Activated CD4-positive, alpha-beta T cell treated with anti-CD3 and anti-CD28 coated beads, Interleukin-2, amount 10 ng/mL, durations not matched to agents 24 days and 14 days (primary cell): ENCODE measurements at places on chromosomes 2 and 18. TPM values are rescaled to one million over a fixed set of nuclear protein-coding genes. Genes with fewer than 3 reads are reported as not detected.

The PLEK gene
- 0.26 and 0.62 TPM in 2 replicates for total RNA-seq

The ST6GAL2 gene
- not detected in 2 replicates for total RNA-seq

The SERPINB4 gene
- not detected in 2 replicates for total RNA-seq

The LOXHD1 gene
- total RNA-seq, result not detected in 2 replicates

The NABP1 gene
- total RNA-seq, result 50.7 and 53.1 TPM in 2 replicates

The HNRNPLL gene
- total RNA-seq, result 75.8 and 80.3 TPM in 2 replicates

The DSC1 gene
- not detected in 2 replicates for total RNA-seq

DNA sequence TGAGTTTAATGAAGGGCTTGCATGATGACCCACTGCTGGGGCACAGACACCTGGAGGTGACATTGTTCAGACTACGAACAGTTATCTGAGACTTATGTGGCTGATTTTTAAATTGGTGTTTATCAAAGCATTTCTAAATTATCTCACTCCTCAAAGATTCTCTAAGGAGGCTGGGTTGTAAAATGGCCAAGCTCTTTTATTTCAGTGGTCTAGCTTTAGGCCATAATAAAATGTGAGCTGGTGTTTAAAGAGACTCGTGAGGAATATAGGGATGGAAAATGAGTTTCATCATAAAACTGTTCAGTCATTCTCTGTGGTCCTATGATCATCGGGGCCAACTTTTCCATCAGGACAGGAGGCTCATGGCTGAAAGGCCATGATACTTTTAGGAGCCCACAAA lies 93.4 kb downstream of the SPP2 start:
- DNase-seq, result no peak
- peaks cover 25% of the 10 kb centered on the region for H3K4me1 ChIP-seq
- H3K36me3 ChIP-seq, result no peaks in the 10 kb centered on the region
- no peaks in the 10 kb centered on the region for H3K27me3 ChIP-seq

DNA sequence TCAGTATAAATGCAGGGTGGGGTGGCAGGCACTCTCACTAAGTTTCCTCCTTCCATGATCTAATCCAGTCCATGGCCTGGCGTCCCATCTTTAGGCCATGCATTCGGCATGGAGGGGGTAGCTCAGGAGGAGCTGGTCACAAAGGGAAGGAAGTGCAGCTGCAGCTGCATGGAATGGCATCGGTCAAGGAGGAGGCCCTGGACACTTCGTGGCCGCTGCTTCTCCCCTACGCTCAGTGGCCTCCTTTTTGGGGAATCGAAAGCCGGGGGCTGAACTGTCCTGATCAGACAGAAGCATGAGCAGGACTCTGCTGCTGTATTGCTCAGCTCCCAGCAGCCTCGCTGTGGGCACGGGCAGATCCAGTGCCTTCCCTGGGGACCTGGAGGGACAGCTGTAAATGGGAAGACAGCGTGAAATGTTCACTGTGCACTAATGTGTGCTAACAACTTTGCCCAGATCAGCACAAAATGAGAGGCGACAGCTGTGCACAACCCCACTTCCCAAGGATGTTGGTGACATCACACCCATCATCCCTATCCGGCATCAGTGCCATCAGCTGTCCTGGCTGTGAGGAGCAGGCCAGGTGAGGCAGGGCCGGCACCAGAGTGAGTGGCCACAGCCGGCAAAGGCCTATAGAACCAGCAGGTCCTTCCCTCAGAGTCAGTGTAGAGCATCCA lies 520.1 kb upstream of the RAB6C start:
- H3K27ac ChIP-seq, result no peak overlapping the region
- H3K36me3 ChIP-seq, result no peaks in the 10 kb centered on the region
- H3K4me1 ChIP-seq, result no peaks in the 10 kb centered on the region
- no peaks in the 10 kb centered on the region for H3K27me3 ChIP-seq
- no peak overlapping the region for H3K4me3 ChIP-seq

DNA sequence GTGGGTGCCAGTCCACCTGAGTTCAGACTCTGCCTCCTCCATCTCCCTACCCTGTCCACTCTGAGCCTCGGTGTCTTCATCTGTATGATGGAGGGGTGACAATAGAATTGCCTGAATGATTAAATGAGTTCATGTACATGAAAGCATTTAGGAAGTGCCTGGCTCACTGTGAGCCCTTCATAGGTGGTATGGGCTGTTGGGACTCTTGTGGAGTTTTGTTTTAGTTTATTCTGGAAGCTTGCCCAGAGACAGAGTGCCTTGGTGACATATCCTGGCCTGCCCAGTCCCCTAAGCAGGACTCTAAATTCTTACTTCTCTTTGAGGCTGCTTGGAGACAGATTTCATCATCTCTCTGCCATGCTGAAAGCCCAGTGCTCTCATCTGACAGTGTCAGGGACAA lies 24.5 kb upstream of the GIGYF2 start:
- H3K36me3 ChIP-seq, result no peaks in the 10 kb centered on the region
- no peak for DNase-seq
- peaks cover 9% of the 10 kb centered on the region for H3K27me3 ChIP-seq
- H3K4me3 ChIP-seq, result no peak overlapping the region
- H3K4me1 ChIP-seq, result peaks cover 5% of the 10 kb centered on the region

GRCh38 chr2:191036363-191036762 lies 22.4 kb upstream of the STAT1 start:
- H3K4me1 ChIP-seq, result peaks cover 32% of the 10 kb centered on the region
- no peak overlapping the region for H3K4me3 ChIP-seq
- H3K36me3 ChIP-seq, result peaks cover 70% of the 10 kb centered on the region

- no peak for DNase-seq
- no peak overlapping the region for H3K27ac ChIP-seq
- no peaks in the 10 kb centered on the region for H3K36me3 ChIP-seq
Measured at GRCh38 chr2:151337643-151338042, 19.7 kb upstream of the TNFAIP6 start.

GRCh38 chr2:188940171-188940570 lies 34.0 kb upstream of the COL3A1 start:
- no peaks in the 10 kb centered on the region for H3K4me1 ChIP-seq
- no peak for DNase-seq
- no peak overlapping the region for H3K4me3 ChIP-seq
- no peaks in the 10 kb centered on the region for H3K36me3 ChIP-seq
- no peaks in the 10 kb centered on the region for H3K27me3 ChIP-seq

GRCh38 chr2:66041902-66042657 lies 392.8 kb upstream of the MEIS1 start:
- no peaks in the 10 kb centered on the region for H3K4me1 ChIP-seq
- H3K36me3 ChIP-seq, result no peaks in the 10 kb centered on the region
- DNase-seq, result no peak
- no peak overlapping the region for H3K4me3 ChIP-seq
- no peaks in the 10 kb centered on the region for H3K27me3 ChIP-seq
- H3K27ac ChIP-seq, result no peak overlapping the region

DNA sequence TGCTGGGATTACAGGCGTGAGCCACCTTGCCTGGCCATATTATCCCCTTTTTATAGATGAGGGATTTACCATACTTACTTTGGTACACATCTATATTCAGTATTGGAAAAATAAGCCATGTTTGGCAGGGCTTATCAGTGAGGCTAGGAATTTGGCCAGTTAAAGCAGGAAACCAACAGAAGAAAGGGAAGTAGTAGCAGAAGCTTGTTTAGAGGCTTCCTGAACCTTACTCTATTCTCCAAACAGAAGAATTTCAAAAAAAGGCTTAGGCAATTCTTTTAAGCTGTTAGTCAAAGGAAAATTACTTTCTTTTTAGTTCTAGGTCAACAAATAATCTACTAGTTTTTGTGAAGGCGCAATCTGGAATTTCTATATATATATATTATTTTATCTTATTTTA lies 3.2 kb upstream of the GLS start:
- H3K27me3 ChIP-seq, result peaks cover 2% of the 10 kb centered on the region
- H3K27ac ChIP-seq, result no peak overlapping the region
- peaks cover 6% of the 10 kb centered on the region for H3K36me3 ChIP-seq
- H3K4me1 ChIP-seq, result peaks cover 15% of the 10 kb centered on the region
- no peak overlapping the region for H3K4me3 ChIP-seq

DNA sequence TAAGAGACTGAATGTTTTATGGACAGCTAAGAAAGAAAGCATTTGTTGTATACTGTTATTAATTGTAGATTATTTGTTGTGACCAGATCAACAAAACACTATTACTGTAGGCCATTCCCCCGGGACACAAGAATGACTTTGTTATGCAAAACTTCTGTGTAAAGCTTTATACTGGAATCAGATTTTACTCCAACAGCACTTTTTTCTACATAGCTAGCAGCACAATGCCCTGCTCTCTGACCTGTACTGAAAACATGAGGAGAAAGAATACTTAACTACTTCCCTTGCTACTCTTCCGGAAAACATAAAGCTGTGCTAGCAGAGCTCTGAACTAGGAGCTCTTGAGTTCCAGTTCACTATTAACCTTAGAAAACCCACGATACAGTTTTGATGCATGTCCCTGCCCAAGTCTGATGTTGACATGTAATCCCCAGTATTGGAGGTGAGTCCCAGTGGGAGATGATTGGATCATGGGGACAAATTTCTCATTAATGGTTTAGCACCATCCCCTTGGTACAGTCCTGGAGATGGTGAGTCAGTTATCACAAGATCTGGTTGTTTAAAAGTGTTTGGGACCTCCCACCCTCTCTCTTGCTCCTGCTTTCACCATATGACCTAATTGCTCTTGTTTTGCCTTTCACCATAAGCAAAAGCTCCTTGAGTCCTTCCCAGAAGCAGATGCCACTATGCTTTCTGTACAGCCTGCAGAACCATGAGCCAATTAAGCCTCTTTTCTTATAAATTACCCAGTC lies 601.1 kb upstream of the PIK3C3 start:
- H3K4me3 ChIP-seq, result no peak overlapping the region
- H3K27ac ChIP-seq, result no peak overlapping the region
- DNase-seq, result no peak
- no peaks in the 10 kb centered on the region for H3K36me3 ChIP-seq
- no peaks in the 10 kb centered on the region for H3K4me1 ChIP-seq
- H3K27me3 ChIP-seq, result no peaks in the 10 kb centered on the region

DNA sequence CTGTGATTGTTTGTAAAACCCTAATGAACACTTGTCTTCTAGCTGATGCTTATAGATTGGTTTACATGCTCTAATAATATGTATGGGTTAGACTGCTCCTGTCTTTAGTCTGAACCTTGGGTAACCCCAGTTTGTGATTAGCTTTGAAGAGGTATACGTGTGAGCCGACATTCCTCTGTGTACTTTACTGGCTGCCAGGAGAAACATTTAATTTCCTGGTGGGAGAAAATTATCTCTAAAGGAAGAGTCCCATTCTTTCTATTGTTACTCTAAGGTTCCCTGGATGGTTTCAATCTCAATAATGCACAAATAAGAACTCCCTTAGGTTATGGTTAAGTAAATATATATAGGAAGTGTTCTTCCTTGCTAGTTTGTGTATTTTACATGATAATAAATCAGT lies 143.6 kb upstream of the ZSWIM2 start:
- no peak overlapping the region for H3K4me3 ChIP-seq
- no peak for DNase-seq
- H3K4me1 ChIP-seq, result no peaks in the 10 kb centered on the region

- DNase-seq, result no peak
- H3K4me1 ChIP-seq, result no peaks in the 10 kb centered on the region
- peaks cover 11% of the 10 kb centered on the region for H3K27me3 ChIP-seq
- no peak overlapping the region for H3K4me3 ChIP-seq
- H3K36me3 ChIP-seq, result no peaks in the 10 kb centered on the region
Measured at GRCh38 chr18:78721238-78721875, 258.3 kb upstream of the SALL3 start.

DNA sequence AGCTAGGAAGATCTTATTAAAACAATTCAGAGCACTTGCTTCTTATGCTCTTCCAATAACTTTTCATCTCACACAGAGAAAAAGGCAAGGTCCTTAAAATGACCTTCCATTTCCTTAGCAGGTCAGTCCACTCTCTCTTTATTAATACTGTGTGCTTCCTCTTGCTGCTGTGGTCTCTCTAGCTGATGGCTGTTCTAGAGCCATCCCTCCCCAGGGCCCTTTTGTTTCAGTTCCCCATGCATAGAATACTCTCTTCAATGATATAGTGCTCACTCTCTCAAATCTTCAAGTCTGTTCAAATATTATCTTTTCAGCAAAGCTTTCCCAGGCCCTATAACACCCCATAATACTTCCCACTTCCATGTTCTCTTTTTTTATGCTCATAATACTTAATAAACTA lies 469.3 kb downstream of the METTL4 start:
- H3K4me3 ChIP-seq, result no peak overlapping the region
- no peaks in the 10 kb centered on the region for H3K36me3 ChIP-seq
- no peak overlapping the region for H3K27ac ChIP-seq
- DNase-seq, result no peak

DNA sequence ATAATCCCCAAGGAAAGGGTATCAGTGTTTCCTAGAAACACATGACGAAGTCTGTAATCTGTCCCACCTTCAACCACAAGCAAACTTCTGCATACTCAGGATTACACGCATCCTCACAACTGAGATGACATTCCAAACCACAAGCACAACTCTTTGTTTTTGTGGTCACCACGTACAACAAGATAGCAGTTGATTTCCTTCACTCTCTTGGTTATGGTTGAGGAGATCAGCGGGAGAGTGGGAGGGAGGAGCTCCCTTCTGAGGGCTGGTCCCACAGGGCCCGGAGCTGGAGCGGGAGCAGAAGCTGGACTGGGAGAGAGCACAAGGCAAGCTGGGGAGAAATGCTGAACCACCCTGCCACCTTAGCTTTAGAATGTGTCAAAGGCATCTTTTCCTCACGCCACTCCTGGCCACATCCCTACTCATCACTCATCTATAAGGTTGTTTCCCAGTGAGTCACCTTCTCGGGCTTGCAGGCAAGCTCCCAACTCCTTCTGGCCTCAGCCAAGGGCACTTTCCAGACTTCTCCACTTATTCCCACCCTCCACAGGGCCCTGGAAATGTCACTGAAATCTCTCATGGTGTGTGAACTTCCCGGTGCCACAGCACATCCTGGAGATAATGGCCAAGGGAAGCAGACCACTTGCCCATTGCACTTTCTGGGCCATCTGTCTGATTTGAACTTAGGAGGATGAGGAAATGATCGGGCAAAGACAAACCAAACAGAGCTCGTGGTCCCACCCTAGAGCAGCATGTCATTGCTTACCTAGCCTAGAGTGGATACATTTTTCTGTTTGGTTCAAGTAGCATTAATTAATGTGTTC lies 98.9 kb upstream of the LGALSL start:
- H3K4me3 ChIP-seq, result no peak overlapping the region
- DNase-seq, result no peak
- H3K4me1 ChIP-seq, result peaks cover 9% of the 10 kb centered on the region
- H3K36me3 ChIP-seq, result no peaks in the 10 kb centered on the region
- no peak overlapping the region for H3K27ac ChIP-seq
- peaks cover 40% of the 10 kb centered on the region for H3K27me3 ChIP-seq

GRCh38 chr2:74444498-74445318 lies 3.0 kb upstream of the RTKN start:
- peaks cover 41% of the 10 kb centered on the region for H3K27me3 ChIP-seq
- no peak overlapping the region for H3K4me3 ChIP-seq
- DNase-seq, result no peak
- H3K4me1 ChIP-seq, result peaks cover 10% of the 10 kb centered on the region
- H3K27ac ChIP-seq, result no peak overlapping the region

GRCh38 chr2:178195390-178196166 lies 1.3 kb downstream of the OSBPL6 start:
- peaks cover 62% of the 10 kb centered on the region for H3K27me3 ChIP-seq
- no peak for DNase-seq
- H3K4me3 ChIP-seq, result peak overlapping the region; percentile 80
- H3K36me3 ChIP-seq, result no peaks in the 10 kb centered on the region
- H3K4me1 ChIP-seq, result peaks cover 8% of the 10 kb centered on the region

- H3K36me3 ChIP-seq, result no peaks in the 10 kb centered on the region
- H3K4me1 ChIP-seq, result no peaks in the 10 kb centered on the region
- H3K4me3 ChIP-seq, result no peak overlapping the region
- H3K27me3 ChIP-seq, result no peaks in the 10 kb centered on the region
- DNase-seq, result no peak
Measured at GRCh38 chr18:43572163-43572562, 294.9 kb upstream of the SYT4 start.

- H3K27me3 ChIP-seq, result peaks cover 15% of the 10 kb centered on the region
- no peak overlapping the region for H3K4me3 ChIP-seq
- no peaks in the 10 kb centered on the region for H3K36me3 ChIP-seq
- no peak overlapping the region for H3K27ac ChIP-seq
- H3K4me1 ChIP-seq, result no peaks in the 10 kb centered on the region
Measured at GRCh38 chr18:21443776-21444464, 156.6 kb downstream of the ESCO1 start.
